ENCODE measurements at places on chromosomes 1 and 21.

GRCh38 chr1:186283374-186283773, 91.7 kb downstream of the TPR start:
- no peak for DNase-seq

DNA sequence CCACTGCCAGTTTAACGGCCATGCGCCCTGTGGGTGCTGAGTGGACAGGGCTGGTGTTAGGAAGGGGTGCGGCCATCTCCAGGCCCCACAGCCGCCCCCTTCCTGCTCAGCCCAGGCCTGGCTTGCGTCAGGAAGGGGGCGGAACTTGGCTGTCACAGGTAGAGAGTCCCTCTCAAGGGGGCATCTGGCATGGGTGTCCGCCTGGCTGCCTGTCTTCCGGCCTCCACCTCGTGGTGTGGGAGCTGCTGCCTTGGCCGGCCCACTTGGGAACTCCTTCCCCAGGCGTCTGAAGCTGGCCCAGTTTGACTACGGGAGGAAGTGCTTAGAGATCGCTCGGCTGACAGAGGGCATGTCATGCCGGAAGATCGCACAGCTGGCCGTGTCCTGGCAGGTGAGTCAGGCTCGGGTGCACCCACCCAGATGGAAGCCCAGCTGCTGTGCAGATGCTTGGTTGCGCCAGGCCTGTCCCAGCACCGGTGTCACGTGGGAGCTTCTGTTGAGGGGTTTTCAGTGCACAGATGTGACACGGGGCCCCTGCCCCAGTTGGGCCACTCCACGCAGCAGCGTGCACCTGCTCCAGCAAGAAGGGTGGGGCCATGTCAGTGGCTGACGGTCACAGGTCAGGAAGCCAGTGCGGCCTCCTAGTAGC, 9.1 kb upstream of the ATAD3B start:
- no peak for DNase-seq

- peak; percentile 21 for DNase-seq
Observed at GRCh38 chr1:47527653-47528272, 89.9 kb downstream of the FOXD2 start.

GRCh38 chr1:77412820-77413530, 131.2 kb downstream of the AK5 start:
- DNase-seq: no peak

DNA sequence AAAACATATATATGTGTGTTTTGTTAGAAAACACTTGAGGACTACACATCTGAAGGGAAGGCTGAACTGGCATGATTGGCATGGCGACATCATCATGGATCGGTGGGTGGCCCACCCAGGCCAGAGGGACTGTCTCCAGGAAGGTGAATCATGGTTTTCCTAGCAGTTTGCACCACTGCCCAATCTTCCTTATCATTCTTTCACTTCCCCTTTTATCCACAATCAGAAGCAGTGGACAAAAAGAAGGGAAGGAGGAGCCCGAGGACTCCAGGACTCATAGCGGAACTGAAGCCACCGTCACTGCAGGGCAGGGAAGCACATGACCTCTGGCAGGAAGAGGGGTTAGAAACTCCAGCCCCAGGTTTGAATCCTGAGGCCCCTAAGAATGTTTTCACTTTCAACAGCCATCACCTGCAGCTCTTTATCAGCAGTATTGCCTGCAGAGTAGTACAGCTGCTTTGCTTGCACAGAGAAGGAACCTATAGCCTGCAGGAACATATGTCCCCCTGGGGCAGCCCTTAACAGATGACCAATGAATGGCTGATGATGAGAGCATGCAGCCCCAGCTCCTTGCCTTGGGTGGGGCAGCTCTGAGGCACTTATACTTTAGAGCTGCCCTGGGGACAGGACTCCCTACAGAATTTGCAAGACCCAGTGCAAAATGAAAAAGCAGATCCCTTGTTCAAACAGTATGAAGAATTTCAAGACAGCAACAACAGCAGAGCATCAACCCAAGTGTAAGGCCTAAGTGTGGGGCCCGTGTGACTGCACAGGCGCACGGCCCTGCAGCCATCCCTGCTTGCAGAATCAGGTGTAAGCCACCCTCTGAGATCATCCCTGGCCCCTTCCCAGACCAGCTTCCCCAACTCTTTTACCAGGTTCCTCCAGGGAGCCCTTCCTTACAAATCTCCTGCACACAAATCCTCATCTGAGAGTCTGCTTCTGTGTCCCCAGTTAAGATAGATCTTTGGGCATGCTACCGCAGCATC, 241.8 kb upstream of the IRF2BP2 start:
- DNase-seq: peak; percentile 92

GRCh38 chr1:228862542-228863505, 127.5 kb downstream of the RHOU start:
- no peak for DNase-seq

GRCh38 chr1:112935461-112936111, 20.4 kb downstream of the SLC16A1 start:
- DNase-seq: peak; percentile 93

DNA sequence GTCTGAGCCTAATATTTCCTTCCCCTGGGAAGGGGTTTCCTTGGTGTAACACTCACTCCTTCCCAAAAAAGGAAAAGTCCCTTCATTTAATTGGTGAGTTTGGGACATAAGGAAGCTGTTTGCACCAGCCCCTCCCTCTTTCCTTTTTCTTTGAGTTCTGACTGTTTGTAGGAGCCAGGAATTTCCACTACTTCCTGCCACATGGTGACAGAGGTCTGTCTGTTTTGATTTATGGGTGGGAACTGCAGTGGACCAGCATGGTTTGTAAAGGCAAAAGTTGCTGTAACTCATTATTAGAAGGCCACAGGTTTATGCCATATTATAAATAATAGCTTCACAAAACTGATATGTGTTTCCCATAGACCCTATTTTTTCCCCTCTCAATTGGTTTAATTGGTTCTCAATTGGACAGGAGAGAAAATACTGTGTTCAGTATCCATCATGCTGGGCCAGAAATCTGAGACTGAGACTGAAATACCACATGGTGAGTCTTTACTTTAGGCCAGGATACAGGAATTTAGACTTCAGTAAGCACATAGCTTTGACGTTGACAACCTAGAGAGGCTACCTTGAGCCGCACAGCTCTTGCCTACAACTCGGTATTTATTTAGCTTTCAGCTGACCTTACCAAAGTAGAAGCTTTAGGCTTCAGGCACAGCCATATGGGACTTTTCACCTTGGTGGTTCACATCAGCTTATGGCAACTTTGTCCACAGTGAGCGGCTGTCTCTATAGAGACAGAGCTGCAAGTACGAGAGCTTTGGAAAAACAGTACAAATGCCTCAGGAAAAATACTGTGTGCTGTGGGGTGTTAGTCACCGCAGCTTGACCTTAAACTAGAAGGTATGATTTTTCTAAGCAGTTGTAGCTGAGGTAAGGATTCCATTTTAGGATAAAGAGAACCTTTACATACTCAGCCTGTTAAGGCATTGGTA, 40.0 kb upstream of the RGS7 start:
- DNase-seq: no peak

DNA sequence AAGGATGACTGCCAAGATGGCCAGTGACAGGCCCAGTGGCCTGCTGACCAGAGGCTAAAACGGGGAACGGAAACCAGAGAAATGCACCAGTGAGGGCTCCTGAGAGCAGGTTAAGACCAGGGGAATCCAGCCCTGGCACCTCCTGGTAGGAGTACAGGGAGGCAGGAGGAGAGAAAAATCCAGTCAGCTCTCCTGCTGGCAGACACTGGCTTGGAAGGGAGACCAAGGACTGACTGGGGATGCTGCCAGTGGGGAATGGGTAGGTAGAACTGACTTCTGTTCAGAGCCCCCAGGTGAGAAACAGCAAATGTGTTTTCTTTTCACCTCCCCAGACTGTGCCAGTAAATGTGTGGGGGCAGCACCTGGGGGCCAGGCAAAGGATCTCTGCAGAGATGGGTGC, 27.7 kb upstream of the CRNN start:
- DNase-seq: no peak

DNA sequence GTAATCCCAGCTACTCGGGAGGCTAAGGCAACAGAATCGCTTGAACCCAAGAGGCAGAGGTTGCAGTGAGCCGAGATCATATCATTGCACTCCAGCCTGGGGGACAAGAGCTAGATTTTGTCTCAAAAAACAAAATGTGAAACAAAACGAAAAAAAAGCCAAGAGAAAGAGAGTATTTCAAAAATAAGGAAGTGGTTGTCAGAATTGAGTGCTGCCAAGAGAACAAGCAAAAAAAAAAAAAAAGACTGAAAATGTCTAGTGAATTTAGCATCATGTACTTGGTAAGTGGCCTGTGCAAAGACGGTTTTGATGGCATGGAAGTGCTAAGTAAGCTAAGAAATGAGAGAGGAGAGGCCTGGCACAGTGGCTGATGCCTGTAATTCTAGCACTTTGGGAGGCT, 14.3 kb downstream of the KPNA6 start:
- peak; percentile 71 for DNase-seq

DNA sequence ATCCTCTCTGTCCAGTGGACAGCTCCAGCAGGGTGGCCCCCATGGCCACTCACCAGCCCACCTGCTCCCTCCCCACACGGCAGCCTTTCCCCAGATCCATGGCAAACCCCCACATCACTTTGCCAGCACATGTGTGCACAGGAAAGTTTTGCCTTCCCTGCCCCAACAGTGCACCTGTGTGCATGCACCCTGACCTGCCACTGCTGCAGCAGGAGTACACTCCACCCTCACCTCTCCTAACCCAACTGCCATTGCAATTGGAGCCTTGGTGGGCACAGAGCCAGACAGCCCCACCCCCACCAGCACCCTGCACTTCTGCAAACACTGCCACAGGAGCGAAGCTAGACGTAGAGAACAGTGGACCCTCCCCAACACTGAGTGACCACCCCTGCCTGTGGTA, 308.9 kb downstream of the CEP170 start:
- no peak for DNase-seq

DNA sequence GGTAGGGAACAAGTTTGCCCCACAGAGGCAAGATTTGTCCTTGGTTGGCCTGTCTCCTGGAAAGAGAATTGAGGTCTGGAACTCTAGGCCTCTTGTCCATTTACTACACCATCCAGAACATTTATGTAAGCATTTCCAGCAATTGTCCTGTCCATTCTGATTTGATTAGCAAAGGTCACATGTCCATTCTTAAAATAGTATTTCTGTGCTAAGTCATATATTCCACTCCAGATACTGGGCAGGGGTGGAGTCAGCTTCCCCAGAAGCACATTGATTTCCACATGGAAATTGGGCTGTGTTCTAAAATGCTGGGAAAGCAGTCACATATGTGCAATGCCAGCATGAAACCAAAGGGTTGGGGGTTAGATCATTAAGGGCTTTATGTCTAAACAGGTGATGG, 21.5 kb upstream of the FMN2 start:
- no peak for DNase-seq

- DNase-seq: peak; percentile 50
Observed at GRCh38 chr1:6028042-6028850, 17.4 kb upstream of the KCNAB2 start.

DNA sequence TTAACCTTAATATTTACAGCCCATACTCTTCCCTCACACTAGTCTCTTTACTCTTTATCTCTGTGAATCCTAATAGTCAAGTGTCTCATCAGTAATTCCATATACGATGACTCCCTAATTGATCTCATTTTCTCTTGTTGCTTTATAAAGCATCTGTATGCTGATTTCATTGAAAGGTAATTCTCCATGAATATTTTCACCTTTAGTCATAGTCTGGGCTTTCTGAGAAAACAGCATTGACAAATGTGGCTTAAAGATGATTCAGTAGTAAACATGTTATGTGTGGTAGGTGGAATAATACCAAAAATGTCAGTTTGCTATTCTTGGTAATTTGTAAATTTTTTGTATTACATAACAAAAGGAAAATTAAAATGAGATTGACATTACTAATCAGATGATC, 1176.5 kb downstream of the NCAM2 start:
- no peak for DNase-seq

DNA sequence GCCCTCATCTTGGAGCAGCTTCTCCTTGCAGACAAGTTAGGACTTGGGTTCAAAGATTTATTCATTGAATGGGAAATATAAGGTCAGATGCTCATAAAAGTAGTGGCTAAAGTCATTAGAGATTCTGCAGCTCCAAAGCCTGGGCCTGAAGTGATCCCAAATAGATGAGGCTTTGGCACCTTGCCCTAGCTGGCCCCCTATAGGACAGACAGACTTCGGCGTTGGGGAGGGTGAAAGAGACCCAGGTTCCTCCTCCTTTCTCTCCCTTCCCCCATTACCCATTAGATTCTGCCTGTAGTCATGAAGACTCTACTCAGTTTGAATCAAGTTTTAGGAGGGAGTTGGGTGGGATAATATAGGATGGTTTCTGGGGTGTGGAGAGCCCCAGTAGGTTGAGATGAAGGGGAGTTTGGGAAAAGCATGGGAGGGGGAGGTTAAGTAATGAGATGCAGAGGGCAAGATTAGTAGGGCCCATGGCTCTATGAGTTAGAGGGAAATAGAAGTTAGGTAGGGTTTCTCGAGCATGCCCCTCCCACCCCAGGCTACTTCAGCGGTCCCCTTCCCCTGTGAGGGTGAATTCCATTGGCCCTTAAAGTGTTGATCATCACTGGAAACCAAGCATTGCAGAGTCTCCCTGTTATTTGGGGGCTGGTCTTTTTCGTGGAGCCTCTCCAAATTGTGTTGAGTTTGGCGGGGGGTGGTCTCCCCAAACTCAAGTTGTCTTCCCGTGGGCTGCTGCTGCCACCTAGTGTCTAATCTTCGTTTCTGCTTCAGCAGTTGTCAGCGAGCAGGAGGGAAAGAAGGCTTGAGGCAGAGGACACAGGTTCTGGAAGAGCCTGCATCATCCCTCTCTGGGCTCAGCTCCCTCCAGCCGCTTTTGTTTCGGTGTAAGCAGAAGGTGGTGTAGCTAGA, 2.1 kb upstream of the AHDC1 start:
- DNase-seq: peak; percentile 70

DNA sequence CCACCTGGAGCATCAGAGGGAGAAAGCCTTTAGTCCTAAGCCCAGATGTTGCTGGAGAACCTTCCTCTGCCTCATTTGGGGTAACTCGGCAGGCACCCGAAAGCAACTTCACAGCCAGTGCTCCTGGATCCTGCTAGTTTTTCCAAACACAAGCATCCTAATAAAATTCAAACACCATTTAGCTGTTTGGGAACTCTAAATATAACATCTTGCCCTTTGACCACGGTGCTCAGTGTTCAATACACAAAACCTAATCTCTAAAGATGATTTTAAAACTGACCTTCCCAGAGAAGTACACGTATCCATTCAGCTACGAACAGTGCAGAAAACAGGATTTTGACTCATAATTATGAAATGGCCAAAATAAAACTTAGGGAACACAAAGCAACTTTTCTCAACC, 40.3 kb downstream of the PROX1 start:
- DNase-seq: no peak

GRCh38 chr1:217617126-217617525, 13.8 kb downstream of the GPATCH2 start:
- peak; percentile 20 for DNase-seq

- DNase-seq: no peak
Observed at GRCh38 chr1:169574336-169574735, 11.9 kb downstream of the F5 start.

All from OCI-M1 (cell line).